ENCODE measurements at places on chromosomes 2 and 18. TPM values are rescaled to one million over a fixed set of nuclear protein-coding genes. Genes with fewer than 3 reads are reported as not detected.
A peak's percentile ranks its signal among the peaks of the same experiment; 100 is the strongest.

LYG2 gene
- total RNA-seq = not detected

SH2D6 gene
- not detected for total RNA-seq

- DNase-seq = no peak
Observed at GRCh38 chr18:2411381-2411960, 159.8 kb downstream of the METTL4 start.

DNA sequence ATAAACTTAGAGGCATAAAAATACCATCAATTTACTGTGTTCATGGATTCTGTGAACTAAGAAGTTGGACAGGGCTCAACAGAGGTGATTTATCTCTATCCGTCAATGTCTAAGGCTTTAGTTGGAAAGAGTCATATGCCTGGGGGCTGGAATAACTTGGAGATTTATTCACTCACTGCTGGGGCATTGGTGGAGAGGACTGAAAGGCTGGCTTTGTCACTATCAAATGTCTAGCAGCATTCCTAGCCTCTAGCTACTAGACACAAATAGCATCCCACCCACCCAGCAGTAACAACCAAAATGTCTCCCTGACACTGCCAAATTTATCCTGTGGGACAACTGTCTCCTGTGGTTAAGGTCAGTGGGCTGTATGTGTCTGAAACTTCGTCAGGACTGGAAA lies 71.0 kb downstream of the EVA1A start:
- DNase-seq = no peak

GRCh38 chr18:31229829-31230228 lies 67.2 kb upstream of the DSC1 start:
- no peak for DNase-seq

DNA sequence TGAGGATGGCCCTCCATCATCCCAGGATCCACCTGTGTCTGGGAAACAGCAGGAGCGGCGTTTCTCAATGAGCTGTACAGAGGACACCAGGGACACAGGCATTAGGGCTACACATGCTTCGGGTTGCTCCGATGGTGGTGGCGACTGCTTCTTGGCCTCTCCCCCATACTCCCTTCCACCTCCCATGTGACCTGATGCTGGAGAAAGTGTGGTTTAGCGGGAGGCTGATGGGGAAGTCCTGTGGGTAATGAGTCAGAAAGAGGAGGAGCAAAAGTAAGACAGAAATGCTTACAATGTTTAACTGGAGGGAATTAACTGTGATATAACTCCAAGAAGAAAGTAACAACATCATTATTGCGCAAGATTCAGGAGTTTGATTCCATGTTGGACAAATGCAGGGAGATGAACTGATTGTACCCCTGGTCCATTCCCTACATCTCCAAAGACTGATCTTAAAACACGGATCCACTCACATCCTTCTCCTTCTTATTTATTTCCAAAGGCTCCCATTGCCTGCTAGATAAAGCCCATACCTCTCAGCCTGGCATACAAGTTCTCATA lies 186.6 kb downstream of the NRP2 start:
- DNase-seq = peak; percentile 69
